Trophoblast cell (in vitro differentiated cells and primary cell): ENCODE measurements at places on chromosomes 7 and 10.
A peak's percentile ranks its signal among the peaks of the same experiment; 100 is the strongest.

DNA sequence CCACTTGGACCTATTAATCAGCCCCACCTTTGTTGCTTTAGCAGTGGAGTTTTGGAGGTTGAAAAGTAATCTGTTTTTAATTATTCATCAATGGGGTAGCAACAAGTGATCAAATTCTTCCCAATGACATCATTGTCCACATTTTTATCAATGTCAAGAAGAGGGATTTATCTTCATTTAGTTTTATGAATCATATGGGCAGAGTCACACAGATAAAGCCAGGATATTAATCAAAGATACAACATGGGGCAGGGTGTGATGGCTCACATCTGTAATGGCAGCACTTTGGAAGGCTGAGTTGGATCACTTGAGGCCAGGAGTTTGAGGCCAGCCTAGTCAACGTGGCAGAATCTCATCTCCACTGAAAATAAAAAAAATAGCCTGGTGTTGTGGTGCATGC, 388.4 kb upstream of the POM121L12 start:
- DNase-seq, result no peak

- no peak for DNase-seq
Observed at GRCh38 chr7:6637544-6638229, 569 bp downstream of the ZNF316 start.

GRCh38 chr10:80149123-80149522, 16.6 kb downstream of the PLAC9 start:
- DNase-seq, result no peak

DNA sequence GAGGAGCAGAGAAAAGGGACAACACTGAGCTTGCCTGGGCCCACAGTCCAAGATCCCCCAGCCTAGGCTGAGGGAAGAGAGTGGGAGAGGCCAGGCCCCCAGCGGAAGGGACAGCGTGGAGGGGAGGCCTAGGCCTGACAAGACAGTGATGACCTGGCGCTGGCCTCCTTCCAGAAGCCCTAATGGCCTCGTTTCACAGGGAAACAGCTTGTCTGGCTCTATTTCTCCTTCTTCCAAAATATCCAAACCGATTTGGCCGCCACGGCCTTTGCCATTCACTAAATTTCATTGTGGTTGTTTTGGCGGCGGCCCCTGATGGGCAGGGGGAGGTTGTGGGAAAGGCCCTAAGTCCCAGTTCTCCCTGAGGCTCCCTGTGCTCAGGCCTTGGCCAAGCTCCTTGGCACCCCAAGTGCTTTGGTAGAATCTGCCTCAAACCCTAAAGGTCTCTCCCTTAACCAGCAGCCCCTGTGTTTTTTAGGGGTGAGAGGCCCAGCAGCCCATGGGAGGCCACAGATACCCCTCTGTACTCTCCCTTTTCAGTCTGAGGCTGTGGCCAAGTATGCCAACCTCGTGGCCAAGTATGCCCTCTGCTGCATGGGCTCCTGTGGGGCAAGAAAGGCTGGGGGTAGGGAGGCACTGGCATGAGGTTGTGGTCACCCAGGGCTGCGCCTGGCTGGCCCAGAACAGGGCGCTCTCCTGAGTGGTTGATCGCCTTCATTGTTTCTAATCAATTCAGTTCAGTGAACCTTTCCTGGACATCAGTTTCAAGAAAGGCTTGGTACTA, 37.3 kb downstream of the PAX2 start:
- no peak for DNase-seq

- DNase-seq, result no peak
Observed at GRCh38 chr10:98316170-98316569, 48.2 kb upstream of the LOXL4 start.

DNA sequence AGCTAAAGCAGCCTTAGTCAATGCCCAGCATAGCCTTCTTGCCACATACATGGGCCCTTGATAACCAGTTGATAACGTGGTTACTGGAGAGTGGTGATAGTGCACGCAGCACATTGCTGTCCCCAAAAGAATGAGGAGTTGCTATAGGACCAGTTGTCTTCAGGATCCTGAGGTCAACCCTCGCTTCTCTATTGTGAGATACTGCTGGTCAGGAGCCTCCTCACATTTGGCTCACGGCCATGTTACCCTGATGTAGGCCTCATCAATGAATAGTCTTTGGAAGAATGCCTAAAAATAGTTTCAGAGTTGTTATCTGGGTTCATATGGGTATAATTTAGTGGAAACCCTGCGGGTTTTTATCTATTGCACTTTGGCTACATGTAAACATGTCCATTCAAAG, 230.7 kb downstream of the VTI1A start:
- peak; percentile 94 for DNase-seq

GRCh38 chr7:47254081-47254977, 327.6 kb downstream of the TNS3 start:
- DNase-seq, result peak; percentile 76

DNA sequence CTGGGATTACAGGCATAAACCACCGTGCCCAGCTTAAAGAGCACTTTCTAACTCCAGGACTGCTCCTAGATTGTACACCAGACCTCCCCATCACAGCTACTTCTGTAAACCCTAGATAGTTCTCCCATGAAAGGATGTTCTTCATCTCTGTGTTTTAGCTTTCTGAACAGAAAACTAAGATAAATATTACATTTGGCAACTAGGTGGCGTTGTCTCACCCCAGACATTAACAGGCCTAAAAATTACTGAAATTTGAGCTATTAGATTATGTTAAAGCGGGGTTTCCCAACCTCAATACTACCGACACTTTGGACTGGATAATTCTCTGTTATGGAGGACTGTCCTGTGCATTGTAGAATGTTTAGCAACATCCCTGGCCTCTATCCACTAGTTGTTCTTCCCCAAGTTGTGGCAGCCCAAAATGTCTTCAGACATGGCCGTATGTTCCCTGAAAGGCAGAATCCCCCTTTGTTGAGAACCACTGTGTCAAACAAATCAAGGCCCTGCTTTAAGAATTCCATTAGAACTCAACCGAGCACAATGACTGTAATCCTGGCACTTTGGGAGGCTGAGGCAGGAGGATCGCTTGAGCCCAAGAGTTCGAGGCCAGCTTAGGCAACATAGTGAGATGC, 19.1 kb downstream of the ATOH7 start:
- DNase-seq, result no peak

- no peak for DNase-seq
Observed at GRCh38 chr10:25804505-25804904, 129.5 kb upstream of the MYO3A start.

DNA sequence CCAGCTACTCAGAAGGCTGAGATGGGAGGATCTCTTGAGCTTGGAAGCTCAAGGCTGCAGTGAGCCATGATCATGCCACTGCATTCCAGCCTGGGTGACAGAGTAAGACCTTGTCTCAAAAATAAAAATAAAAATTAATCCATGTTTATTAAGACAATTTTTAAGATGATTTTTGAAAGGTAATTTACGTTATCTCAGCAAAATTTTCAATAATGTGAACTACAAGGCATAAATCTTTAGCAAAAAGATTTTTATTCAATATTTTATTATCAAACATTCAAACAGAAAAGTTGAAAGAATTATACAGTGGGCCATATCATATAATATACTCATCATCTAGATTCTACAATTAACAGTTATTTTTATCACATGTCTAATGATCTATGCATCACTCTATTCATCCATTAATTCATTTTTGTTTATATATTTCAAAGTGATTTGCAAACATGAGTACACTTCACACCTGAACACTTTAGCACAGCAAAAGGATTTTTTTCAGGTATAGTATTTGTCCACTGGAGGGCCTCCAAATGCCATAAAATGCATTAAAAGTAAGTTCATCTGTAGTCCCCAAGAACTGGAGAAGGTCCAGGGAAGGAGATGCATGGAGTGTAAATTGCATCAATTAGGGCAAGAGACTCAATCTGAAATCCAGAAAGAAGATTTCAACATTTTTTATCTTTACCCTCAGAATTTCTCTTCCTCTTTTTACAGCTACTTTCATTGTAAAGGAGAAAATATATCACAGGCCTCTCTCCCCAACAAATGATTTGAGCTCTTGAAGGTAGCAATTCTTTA, 38.6 kb upstream of the RSBN1L start:
- peak; percentile 11 for DNase-seq

DNA sequence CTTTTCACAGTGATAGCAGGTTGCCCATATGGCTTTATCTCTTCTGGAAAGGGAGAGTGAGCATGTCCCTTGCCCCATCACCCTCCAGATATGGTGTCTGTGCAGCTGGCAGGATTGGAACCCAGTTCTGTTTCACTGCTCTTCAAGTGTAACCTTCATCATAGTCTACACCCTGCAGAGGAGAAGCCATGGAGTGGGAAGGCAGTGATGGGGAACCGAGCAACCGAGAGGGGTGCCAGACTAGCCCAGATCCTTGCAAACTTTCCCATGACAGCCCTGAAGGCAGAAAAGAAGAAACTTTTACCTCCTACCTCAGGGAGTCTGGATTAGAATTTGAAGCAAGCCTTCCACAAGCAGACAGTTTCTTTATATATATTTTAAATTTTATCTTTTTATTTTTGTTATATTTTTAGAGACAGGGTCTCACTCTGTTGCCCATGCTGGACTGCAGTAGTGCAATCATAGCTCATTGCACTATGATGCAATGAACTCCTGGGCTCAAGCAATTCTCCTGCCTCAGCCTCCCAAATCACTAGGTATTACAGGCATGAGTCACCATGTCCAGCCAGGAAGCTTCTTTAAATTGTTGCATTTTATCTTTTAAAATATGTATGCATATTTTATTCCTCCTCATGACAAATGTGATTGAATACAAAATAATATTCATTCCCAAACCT, 133.3 kb downstream of the KCNMA1 start:
- DNase-seq, result no peak
